ENCODE measurements at places on chromosomes 3 and 15.

- peak; percentile 27 for DNase-seq
These were observed 23.1 kb downstream of the EPM2AIP1 start for GRCh38 chr3:36969540-36970432.

DNA sequence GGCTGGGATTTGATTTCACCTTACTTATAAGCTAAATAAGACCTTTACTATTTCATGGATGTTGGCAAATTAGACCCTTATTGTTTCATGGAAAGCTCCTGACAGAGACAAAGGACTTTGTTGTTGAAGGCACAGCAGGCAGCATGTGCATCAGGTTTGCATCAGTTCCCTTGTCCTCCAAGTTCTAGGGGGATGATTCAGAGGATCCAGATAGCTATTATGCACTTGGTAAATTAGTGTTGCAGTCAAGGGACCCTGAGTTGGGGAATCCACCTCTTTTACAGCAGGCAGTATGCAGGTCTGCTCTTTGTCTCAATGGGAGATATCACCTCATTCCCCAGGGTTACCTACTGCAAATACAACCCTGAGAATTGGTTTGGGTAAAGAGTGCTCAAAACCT is 131.4 kb upstream of the IGSF10 start:
- DNase-seq = no peak

DNA sequence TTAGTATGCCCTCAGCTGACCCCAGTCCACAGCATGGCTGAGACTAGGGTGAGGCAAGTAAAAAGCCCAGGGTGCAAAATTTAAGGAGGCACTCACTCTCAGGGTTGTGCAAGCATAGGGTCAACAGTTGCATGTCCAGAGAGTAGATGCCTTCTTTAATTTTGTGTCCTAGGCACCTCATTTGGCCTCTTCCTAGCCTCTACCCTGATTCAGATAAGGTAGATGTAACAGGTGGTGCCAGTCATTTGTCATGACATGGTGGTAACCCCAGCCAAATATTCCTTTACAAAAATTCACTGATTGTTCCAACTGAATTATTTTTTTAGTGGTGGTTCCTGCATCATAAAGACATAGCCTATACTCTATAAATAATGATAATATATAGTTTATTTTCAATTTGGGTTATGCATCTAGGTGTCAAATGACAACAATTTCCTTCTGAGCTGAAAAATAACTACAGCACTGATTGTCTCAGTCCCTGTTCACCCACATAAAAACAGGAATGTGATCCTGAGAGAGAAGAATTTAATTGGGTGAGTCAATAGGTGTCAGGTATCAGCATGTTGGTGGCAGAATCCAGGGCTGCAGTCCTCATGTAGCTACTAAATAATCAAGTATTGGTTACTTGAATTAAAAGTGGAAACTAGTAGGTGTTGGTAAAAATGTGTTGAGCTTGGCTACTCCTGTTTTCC is 44.2 kb upstream of the TIPARP start:
- no peak for DNase-seq

DNA sequence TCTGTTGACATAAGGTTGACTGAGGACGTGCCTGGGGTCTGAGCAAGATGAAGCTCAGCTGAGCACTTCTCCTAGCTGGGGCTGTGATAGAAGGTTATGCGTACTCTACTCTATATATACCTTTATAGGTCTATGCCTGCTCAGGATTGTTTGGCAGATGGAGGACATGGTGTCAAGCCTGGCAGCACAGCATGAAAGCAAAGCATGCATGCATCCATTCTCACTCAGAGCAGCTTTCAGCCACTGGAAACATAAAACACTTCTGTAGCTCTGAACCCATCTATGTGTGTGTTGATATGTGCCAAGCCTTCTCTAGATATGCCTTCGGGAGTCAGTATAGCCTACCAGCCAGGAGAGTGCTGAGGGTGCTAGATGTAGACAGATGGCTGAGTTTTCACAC is 142.3 kb upstream of the NUDT16 start:
- no peak for DNase-seq

DNA sequence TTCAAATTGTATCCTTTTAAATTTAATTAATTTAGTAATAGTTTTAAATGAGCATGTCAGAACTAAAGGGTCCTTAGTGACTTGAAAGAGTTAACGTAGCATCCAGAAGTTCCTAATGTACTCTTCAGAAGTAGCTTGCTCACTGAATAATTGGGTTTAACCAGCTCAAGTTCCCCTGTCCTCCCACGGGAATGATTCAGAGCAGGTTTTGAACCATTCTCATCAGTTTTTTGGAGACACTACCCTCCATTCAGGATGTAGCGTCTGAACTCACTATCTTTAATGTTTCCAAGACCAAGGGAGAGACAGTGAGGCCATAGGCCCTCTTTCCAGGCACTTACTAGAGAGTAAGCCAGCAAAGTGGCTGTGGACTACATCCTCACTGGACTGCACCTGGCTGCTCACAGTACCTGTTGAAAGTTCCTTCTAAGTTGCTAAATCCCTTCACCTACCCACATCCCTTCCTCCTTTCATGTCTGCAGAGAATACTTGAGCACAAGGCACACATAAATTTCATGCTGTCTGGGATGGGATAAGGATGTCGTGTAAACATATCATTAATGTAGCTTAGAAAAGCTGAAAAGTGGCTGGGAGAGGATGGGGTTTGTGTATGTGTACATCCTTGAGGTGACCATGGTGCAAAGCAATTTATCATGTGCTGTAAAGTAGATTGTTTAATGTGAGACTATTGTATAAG is 146.3 kb downstream of the PLCL2 start:
- no peak for DNase-seq
